ENCODE measurements at places on chromosomes 4 and X. TPM values are rescaled to one million over a fixed set of nuclear protein-coding genes. Genes with fewer than 3 reads are reported as not detected.
A peak's percentile ranks its signal among the peaks of the same experiment; 100 is the strongest.

The RENBP gene
- total RNA-seq: 10.3 TPM

The BEND4 gene
- total RNA-seq: not detected

The TRO gene
- total RNA-seq: not detected

- DNase-seq: peak; percentile 63
Measured at GRCh38 chrX:7574325-7574724, 268.6 kb upstream of the VCX start.

- DNase-seq: no peak
Measured at GRCh38 chrX:39601231-39602177, 496.3 kb downstream of the BCOR start.

The DMRTC1 gene
- total RNA-seq: not detected

DNA sequence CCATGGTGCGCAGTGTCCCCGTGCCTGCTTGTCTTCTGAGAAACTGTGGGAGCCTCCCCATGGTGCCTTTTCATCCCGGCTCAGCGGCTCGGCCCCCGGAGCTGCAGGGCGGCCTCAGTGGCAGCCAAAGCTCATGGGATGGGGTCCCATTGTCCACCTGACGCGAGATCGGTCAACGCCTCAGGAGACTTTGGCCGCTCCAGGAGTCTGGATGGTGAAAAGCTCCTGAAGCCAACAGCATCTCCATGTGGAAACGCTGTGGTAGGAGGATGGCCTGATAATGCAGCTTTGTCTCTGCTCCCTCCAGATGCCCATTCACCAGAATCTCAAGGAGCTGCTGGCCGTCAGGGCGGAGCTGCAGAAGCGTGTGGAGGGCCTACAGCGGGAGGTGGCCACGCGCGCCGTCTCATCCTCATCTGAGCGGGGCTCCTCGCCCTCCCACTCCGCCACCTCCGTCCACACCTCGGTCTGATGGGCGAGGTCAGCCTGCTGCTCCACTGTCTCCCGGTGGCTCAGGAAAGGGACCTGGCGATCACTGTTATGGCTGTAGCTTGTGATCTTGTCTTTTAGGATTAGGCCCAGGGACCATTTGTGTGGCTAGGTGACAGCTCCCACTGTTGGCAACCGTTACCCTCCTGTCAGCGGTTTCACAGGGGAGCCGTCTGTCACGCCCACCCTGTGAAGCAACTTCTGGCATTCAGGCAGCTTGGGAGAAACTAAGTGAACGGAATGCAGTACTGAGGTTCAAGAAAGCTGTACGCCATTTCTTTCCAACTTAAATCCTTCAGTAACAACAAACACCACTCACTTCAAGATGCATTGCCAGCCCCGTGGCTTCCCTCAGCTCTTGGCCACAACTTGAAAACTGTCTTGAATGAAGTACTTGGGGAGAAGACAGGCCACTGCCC, 69.3 kb downstream of the MTMR1 start:
- DNase-seq: no peak

The IL21 gene
- not detected for total RNA-seq

GRCh38 chr4:141016117-141016798, 117.0 kb downstream of the RNF150 start:
- no peak for DNase-seq

The SYN1 gene
- total RNA-seq: not detected

The MAGED4 gene
- total RNA-seq: 0.26 TPM

GRCh38 chr4:85522277-85522676, 47.3 kb downstream of the ARHGAP24 start:
- DNase-seq: no peak

DNA sequence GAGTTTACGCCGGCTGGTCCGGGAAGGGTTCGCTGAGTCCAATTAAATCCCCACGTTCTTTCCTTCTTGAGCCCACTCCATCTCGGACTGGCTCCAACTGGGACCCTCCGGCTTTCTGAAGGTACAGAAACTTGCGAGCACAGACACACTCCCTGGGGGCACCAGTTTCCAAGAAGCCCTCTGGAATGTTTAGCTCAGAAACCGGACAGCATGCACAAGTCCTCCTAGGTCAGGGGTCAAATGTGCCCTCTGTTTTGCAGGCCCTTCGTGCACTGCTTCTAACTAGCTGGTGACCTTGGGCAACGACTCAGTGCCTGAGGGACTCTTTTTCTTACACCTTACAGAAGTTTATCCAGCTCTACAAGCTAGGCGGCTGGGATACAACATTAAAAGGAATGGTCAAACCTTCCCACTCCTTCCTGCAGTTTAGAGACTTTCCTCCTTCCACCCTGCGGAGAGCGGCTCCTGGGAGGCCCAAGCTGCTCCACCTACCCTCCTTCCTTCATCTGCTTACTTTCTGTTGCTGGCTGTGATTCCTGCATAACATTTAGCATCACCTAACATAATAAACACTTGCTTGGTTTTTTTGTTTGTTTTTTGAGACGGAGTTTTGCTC, 275.5 kb downstream of the BCOR start:
- DNase-seq: no peak

- DNase-seq: peak; percentile 18
Measured at GRCh38 chr4:122152711-122153226, 638 bp downstream of the BLTP1 start.

DNA sequence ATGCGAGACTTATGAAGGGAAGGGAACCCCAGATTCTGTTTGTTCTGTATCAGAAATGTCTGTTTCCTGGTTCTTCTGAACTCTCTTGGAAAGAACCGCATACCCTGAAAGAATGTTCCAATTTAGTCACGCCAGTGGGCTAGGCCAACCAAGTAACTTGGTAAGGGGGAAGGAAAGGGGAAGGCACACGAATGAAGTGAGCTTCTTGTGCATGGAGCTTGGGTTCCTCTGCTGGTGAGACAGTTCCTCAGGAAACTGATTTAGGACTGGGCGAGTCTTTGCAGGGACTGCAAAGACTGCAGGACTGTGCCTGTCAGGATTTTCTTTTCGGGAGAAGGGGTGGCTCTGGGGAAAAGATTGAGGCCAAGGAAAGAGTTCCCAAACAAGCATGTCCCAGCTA, 35.6 kb downstream of the FRMPD3 start:
- DNase-seq: peak; percentile 7

GRCh38 chrX:153417637-153418036, 6.4 kb downstream of the ZFP92 start:
- no peak for DNase-seq

DNA sequence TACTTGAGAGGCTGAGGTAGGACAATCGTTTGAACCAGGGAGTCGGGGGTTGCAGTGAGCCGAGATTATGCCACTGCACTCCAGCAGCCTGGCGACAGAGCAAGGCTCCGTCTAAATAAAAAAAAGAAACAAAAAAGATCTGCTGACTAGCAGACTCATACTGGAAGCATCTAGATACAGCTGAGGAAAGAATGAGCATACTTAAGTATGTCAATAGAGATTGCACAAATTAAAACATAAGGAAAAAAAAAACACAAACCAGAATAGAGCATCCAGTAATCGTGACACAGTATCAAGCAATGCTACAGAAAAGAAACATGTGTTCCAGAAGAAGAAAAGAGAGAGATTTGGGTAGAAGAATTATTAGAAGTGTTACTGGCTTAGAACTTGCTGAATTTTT, 105.5 kb upstream of the SPOCK3 start:
- peak; percentile 10 for DNase-seq

GRCh38 chr4:186451982-186452381, 103.4 kb downstream of the MTNR1A start:
- no peak for DNase-seq

The FMR1NB gene
- total RNA-seq: not detected

The NEIL3 gene
- total RNA-seq: 0.90 TPM

The TLR2 gene
- 2.6 TPM for total RNA-seq

The SMIM10L2A gene
- total RNA-seq: 3.8 TPM

The WDR1 gene
- 290 TPM for total RNA-seq

GRCh38 chr4:168800926-168801325, 209.1 kb downstream of the CBR4 start:
- peak; percentile 41 for DNase-seq

The HELT gene
- total RNA-seq: not detected

DNA sequence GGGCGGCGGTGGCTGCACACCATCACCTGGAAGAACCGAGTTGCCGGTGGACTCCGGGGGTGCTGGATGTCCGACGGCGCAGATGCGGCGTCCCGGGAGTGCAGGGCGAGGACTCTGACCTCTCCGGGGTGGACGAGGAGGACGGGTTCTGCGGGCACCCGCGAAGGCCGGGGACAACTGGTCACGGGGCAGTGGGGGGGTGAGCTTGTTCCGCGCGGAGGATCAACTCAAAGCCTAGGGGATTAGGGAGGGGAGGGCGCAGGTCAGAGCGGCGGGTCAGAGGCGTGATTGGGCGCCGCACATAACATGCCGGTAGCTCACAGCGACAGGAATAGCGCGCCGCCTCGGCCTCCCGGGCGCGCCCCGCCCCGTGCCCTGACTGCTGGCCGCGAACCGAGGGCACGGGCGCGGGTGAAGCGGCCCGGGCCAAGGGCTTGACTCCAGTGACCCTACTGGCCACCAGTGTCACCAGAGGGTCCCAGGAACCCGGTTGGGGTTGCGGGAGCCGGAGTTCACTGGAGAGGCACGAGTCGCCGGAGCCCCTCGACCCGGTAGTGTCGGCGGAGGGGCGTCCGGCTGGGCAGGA, at the start of gene KLHL34:
KLHL34 (minus strand) TSS at position 179 of the 586 bp plus-strand sequence. CDS start 542 bp downstream, outside the sequence.
- no peak for DNase-seq

GRCh38 chr4:186318481-186318880, 52.5 kb downstream of the F11 start:
- no peak for DNase-seq

DNA sequence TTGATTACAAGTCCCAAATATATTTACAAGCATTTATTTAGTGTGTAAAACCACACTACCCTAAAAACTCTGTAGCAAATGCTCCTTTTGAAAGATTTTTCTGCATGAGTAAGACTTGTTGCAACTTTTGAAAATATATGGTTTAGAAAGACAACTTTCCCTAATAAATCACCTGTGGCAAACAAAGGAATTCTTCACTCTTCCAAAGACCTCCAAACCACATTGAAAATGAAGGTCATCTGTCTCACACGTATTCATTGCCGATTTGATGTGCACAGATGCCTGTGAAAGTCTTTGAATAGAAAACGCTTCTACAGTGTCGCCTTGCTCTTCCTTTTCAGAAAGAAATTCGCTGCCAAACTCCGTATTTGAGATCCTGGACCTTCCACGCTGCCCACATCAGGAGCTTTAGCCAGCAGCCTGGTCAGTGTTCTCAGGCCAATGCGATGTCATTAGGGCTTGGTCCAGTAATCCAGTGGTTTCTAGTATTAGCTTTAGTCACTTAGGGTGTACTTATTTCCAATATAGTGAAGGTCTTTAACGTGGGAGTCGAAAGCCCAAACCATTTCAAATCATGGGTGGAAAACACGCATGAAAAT, 22.2 kb downstream of the SPINK2 start:
- DNase-seq: no peak

- DNase-seq: peak; percentile 62
Measured at GRCh38 chr4:35772291-35772690, 472.0 kb downstream of the ARAP2 start.

The GPC3 gene
- 0.26 TPM for total RNA-seq

The CXCL11 gene
- not detected for total RNA-seq

- DNase-seq: no peak
Measured at GRCh38 chrX:11458170-11458569, 165.0 kb downstream of the AMELX start.

- DNase-seq: peak; percentile 57
Measured at GRCh38 chr4:3074846-3075651, 568 bp downstream of the HTT start.

The ANKRD50 gene
- total RNA-seq: 32.6 TPM

DNA sequence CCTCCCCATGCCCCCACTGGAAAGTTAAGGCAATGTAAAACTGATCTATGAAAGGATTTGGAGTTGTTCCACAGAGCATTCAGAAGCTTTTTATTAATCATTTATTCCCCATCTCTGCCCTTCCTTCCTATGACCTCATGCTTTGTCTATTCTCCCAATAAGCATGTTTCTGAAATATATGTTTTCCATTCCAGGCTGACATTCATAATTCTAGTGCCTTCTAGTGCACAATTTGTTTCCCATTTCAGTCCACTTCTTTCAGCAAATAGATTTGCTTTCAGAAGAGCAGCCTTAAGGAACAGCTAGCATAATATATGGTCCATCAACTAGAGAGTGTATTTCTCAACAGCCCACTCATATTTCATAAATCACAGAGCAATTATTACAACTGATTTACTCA, 77.1 kb upstream of the ATXN3L start:
- DNase-seq: peak; percentile 42

The ZDHHC15 gene
- not detected for total RNA-seq

DNA sequence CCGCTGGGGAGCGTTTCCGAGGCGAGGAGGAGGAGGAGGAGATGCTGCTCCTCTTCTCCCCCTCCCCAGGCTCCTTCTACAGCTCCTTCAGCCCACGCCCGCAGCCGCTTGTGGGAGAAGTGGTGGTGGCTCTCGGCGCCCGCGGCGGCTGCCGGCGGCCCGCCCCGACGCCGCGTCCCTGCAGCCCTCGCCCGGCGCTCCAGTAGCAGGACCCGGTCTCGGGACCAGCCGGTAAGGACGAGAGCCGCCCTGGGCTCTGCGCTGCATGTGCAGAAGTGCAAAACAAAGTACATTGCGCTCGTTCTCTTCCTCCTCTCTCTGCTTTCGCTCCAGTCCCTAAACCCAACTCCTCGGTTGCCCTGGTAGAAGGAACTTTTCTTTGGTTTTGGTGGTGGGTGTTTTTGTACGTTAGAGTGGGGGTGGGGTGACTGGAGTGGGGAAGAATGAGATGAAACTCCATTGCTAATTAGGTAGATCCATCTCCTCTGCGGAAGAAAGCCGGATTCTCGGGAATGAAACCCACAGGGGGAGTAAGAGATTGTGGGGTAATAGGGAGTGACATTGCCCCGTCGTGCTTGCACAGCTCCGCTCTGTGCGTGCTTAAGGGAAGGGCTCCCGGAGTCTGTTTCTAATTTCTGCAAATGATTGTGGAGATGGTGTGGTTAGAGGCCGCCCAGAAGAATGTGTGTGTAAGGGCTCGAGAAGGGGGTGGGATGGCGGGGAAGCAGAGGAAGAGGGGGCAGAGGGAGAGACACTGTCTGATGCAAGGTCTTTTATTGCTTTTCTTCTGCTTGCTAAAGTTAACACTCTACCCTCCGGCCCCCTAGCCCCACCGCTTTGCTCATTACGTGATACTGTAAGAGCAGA, 677 bp downstream of the PTPN13 start:
- peak; percentile 56 for DNase-seq

DNA sequence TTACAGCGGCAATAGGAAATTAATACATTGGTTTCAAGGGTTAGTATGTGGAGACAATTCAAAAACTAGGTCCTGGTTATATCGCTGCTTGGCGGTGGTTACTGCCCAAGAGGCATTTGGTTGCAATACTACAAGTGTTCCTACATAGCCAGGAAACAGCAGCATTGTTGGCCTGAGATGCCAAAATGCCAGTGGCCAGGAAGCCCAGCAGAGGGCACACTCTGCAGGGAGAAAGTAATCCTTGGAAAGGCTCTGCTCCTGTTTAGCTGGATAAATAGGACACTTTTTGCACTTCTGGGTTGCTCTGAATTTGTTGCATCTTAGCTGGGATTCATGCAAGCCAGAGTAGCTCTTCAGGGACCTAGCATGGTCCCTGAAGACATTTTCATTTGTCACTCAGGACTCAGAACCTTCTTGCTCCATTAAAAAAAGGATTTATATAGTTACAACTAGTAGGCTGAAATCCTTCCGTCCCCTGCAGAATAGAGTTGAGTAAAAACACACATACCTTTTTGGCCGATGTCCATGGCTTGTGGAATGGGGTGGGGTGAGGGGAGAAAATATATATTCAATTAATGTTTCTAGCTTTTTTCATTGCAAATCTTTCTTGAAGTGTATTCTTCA, 8.1 kb upstream of the GPR119 start:
- peak; percentile 37 for DNase-seq

Measured in bronchial epithelial cell (primary cell).